Thymus (tissue), 14 donors: ENCODE measurements at places on chromosomes 12 and 14.

- DNase-seq = no peak
Measured at GRCh38 chr12:2244013-2244861, 191.4 kb downstream of the CACNA1C start.

GRCh38 chr14:75650253-75651058 is 10.2 kb downstream of the ERG28 start:
- DNase-seq = no peak

DNA sequence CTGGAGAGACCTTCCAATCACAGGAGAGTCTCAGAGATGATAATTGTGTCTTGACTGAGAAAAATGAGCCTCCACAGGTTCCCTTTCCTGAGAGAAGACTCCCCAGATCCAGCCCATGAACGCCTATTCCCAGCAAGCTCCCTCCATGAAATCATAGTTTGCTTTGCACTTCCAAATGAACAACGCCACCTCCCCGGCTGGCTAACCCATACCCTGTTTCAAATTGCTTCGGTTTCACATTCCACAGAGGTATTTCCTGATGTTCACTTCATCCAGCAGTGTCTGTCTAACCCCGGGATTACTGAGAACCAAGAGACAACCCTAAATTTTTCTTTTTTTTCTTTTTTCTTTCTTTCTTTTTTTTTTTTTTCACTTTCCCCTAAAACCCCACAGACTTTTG is 124.1 kb upstream of the RFLNA start:
- DNase-seq = no peak

DNA sequence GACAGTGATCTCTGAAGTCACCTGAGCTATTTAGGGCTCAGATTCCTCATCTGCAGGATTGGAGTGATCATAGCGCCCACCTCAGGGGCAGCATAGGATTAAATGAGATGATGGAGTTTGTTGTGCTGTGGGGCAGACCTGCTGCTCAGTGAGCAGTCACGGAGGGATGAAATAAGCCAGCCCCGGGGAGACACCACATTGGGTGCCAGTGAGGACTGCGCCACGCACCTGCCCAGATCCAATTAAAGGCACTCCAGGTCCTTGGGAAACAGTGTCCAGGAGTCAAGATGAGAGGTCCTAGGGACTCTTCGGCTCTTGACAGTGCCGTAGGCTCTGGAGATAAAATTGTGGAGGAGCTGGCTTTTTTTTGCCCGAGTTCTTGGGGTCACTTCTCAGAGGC is 166.2 kb downstream of the ADGRD1 start:
- DNase-seq = no peak

- DNase-seq = no peak
Measured at GRCh38 chr14:74571441-74571841, 40.6 kb downstream of the LTBP2 start.

DNA sequence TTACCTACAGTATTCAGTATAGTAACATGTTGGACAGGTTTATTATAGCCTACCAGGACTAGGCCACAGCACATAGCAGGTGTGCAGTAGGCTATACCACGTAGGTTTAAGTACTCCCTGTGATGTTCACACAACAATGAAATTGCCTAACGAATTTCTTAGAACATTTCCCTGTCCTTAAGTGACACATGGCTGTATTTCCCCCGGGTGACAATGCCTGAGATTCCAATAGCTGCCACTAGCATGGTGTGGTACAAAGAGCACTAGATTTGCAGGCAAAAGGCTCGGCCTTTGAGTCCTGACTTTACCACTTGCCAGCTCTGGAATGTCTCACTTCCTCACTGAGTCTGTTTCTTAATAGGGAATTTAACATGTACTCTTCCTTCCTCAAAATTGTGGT is 19.7 kb downstream of the PTPN21 start:
- no peak for DNase-seq

DNA sequence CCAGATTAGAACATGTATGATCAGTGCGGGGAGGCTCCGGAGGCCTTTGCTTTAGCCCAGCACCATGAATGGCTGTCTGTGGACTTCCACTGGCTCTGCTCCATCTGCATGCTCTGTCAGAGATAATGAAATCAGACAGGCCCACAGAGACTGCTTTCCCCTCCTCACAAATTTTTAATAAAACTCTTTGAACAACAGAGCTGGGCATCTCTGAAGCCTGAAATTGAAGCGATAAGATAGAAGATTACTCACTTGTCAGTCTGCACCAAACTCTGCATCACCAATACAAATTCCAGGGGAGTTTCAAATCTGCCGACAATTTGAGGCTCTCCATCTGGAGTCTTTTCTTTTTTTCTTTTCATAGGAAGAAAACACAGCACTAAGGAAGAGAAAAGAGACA is 110.0 kb downstream of the DYRK2 start:
- no peak for DNase-seq

DNA sequence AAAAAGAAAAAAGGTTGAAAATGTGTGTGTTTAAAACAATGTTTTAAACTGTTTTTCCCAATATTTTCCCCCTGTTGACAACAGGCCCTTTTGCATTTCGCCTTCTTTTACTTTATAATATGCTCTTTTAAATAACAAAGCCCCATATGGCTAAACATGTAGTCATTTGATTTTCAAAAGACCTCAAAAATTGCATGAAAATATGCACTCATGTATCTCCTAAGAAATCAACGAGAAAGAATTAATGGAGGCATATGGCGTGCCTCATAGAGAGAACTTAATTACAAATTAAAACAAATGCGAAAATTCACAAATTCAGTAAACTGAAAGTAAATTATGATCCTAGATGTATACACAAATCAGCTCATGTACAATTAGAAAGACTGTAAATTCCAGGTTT is 202.6 kb upstream of the FOXN3 start:
- DNase-seq = no peak

DNA sequence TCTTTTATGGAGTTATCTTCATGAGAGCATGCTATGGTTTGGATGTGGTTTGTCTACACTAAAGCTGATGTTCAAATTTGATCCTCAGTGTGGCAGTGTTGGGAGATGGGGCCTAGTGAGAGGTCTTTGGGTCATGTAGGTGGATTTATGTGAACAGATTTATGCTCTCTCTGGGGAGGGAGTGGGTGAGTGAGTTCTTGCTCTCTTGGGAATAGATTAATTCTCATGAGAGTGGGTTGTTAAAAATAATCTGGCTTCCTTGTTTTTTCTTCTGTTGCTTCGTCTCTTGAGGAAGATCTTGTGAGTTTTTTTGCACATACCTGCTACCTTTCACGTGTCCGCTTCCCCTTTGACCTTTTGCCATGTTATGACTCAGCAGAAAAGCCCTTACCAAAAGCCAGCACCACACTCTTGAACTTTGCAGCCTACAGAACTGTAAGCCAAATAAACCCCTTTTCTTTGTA is 20.5 kb downstream of the DERA start:
- DNase-seq = no peak

- no peak for DNase-seq
Measured at GRCh38 chr12:51389302-51389999, 1.8 kb downstream of the GALNT6 start.

- no peak for DNase-seq
Measured at GRCh38 chr12:79936670-79937069, 1.8 kb upstream of the PPP1R12A start.

- no peak for DNase-seq
Measured at GRCh38 chr12:57237932-57238853, 8.7 kb downstream of the SHMT2 start.

GRCh38 chr14:49550286-49551184 is 35.6 kb downstream of the RPS29 start:
- DNase-seq = no peak

DNA sequence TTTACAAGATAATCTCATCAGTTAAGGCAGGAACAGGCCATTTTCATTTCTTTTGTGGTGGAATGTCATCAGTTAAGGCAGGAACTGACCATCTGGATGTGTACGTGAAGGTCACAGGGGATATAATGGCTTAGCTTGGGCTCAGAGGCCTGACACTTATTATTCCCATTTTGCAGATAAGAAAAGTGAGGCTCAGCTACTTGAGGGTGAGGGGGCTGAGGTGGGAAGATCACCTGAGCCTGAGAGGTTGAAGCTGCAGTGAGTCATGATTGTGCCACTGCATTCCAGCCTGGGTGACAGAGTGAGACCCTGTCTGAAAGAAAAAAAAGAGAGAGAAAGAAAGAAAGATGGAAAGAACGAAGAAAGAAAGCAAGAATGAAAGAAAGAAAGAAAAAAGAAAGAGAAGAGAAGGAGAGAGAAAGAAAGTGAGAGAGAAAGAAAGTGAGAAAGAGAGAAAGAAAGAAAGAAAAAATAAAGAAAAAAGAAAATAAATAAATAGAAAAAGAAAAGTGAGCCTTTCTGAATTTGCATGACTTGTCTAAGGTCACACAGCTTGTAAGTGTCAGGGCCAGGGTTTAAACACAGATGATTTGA is 142.0 kb downstream of the TMEM30B start:
- no peak for DNase-seq

GRCh38 chr12:105738051-105738450 is 400.7 kb downstream of the NUAK1 start:
- no peak for DNase-seq

DNA sequence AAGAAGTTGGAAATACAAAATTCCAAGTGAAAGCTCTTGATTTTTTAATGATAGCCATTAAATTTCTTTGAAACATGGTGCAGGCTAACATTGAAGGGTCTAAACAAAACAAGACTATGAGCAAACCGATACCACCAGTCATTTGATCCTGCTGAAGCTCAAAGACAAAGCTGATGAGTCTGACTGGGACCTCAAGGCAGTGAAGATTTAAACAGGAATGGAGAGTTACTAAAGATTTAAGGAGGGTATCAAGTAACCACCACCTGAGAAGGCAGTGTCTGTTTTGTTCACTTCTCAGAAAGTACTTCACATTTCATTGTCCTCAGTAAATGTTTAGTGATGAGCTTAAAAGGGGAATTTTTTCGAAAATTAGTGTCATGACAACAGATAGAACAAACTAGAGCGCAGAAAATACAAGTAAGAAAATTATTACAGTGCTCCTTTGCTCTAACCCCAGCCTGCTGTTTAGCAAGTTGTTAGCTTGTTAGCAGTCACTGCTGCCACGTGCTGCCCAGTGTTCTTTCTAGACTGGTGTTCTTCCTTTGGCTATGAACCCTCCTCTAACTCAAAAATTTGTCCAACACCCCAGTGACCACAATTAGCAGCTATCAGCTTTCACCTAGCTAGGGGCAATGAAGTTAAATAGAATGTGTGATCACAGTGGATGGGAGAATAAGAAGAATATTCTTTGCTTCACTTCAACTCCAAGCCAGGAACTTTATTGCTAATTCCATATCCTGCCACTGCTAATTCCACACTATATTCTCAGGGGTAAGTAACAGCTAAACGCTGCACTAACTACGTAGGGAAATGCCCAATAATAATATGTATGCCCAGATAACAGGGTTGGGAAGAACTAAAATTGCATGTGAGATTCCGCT is 41.1 kb downstream of the YAF2 start:
- DNase-seq = no peak

DNA sequence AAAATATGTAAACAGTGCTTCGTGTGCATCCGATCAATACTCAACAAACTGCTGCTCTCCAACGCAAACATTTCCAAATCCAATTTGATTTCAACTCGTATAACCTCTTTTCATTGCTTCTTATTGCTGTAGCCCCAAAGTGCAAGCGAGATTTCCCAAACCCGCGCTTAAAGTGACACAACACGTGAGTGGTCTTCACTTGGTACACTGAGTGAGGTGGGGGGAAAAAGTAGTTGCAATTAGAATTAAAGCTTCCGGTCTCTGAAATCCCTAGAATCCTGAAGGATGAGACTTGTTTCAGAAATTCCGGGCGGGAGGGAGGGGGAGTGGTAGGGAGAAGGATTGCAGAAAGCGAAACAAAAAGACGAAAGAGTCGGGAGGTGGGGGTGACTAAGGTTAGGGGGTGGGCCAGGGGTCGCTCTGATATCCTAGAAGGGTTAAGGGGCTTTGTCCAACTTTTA is 387.5 kb downstream of the BCAT1 start:
- DNase-seq = peak; percentile 19

DNA sequence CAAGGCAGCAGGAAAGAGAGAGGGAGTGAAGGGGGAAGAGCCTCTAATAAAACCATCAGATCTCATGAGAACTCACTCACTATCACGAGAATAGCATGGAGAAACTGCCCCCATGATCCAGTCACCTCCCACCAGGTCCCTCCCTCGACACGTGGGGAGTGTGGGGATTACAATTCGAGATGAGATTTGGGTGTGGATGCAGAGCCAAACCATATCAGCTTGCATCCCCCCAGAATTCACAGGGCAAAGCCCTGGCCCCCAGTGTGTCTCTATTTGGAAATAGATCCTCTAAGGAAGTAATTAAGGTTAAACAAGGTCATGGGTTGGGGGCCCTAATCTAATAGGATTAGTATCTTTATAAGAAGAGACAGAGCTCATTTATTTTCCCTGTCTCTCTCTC is 56.1 kb upstream of the TCL1A start:
- DNase-seq = no peak

- no peak for DNase-seq
Measured at GRCh38 chr12:49901986-49902385, 1.7 kb downstream of the FAIM2 start.

- DNase-seq = peak; percentile 57
Measured at GRCh38 chr12:68180792-68181744, 21.5 kb upstream of the IFNG start.

DNA sequence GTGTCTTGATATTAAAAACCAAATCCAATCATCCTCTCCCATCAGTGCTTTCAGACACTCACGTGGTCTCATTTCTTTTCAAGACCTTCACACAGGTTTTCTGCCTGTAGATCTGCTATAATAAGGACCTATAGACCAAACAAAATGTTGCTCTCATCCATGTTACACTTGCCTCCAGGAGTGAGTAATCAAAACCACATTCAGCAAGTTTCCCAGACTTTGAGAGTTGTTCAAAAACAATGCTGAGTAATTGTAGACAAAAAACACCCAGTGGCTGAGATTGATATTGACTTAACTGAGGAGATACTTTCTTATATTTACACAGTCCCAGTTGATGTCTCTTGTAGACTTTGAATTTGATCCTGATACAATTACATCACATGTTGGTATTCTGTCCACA is 383.1 kb downstream of the TMEM132D start:
- no peak for DNase-seq

DNA sequence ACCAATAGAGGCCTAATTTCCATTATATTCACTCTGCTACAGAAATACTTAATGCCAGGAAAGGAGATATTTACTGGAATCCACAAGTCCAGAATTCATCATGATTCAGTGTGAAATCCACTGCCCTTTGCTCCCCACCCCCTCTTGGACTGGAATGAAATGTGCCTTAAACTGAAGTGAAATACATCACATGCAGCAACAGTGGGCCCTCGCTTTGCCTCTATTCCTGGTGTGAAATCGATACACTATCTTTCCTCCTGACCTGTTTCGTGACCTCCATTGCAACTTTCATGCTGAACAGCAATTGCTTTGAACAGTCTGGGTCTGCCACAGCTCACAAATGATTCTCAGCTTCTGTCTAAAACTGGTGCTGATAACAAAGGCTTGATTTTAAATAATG is 100.6 kb downstream of the NPAS3 start:
- DNase-seq = no peak

- DNase-seq = no peak
Measured at GRCh38 chr14:92959189-92959531, 36.2 kb downstream of the CHGA start.

GRCh38 chr12:2893007-2893406 is 2.3 kb downstream of the TULP3 start:
- DNase-seq = no peak

- no peak for DNase-seq
Measured at GRCh38 chr12:2891240-2892053, 756 bp downstream of the TULP3 start.

- no peak for DNase-seq
Measured at GRCh38 chr14:29236848-29237247, 470.3 kb downstream of the FOXG1 start.

- no peak for DNase-seq
Measured at GRCh38 chr12:120702637-120703036, 7.6 kb upstream of the UNC119B start.

- peak; percentile 17 for DNase-seq
Measured at GRCh38 chr12:68113644-68114043, 45.9 kb downstream of the IFNG start.
